ENCODE measurements at places on chromosomes 16 and 17.

DNA sequence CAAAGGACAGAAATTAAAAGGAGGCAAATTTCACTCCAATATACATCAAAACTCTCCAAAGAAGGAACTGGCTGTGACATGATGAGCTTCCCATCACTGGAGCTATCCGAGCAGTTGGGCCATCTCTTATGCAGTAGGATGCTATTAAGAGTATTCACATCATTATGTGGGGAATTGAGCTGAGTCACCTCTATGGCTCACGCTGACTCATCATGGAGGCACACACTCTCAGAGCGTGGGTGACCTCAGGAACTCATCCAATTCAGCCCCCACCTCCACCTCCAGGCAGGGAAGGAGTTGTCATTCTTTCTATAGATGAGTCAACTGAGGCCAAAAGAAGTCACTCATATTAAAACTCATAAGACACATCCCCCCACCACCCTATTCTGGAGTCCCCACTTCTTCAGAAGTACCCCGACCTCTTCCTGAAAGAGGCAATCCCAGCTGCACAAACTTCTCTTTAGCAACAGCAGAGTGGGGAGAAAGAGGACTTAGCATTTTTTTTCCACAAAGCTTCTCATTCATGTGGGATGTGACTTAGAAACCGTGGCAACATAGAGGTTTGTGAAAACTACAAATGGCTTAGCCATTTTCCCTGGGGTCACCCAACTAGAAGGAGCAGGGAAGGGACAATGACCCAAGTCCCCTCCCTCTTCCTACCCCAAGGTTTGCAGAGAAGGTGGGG, 32.5 kb downstream of the ABCC12 start:
- DNase-seq, result peak; percentile 98

GRCh38 chr17:17924131-17924856, 47.9 kb downstream of the TOM1L2 start:
- no peak for DNase-seq

DNA sequence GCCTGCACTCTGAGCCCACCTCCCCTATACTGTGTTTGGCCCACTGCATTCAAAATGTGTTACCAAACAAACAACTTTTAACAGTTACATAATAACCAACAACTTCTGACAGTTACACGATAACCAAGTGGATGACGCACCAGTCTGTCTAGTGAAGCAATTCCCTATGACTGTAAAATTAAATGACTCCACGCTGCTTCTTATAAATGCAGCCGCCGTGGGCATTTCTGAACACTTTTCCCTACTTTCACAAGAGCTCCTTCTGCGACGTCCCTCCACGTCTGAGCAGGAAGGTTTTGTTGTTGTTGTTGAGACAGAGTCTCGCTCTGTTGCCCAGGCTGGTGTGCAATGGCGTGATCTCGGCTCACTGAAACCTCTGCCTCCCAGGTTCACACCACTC, 27.6 kb downstream of the ZNF276 start:
- DNase-seq, result no peak

- no peak for DNase-seq
Measured at GRCh38 chr17:75153780-75154194, 525 bp downstream of the JPT1 start.

DNA sequence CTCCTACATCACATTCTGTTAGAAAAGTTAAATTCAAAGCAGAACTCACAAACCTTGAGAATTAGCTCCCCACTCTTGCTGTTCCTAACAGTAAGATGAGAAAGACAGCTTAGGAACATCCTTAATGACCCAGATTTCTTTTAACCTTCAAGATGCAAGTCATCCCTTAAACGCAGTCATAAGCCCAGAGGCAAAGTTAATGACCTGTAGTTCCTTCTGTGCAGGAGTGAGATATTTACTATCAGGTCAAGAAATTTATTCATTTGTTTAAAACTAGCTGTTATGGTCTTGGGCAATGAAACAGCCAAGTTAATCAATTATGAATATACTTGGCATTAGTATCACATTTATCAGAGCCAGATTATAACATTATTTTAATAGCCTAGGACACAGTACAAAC, 37.1 kb downstream of the NXPH3 start:
- DNase-seq, result no peak

DNA sequence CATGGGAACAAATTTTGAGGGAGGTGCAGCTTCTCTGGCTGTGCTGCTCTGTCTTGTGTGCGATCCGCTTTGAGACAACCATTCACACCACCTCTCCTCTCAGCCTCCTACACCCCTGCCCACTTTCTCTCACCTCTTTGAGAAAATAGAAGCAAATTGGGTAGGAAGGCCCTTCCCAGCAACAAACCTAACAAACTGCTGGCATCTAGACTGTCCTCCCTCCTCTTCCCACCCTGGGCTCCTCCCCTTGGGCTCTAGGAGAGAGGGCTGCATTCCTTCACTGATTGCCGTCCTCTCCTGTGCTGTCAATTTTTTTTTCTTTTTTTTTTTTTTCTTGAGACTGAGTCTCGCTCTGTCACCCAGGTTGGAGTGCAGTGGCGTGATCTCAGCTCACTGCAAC, 13.5 kb downstream of the CDIPT start:
- no peak for DNase-seq

DNA sequence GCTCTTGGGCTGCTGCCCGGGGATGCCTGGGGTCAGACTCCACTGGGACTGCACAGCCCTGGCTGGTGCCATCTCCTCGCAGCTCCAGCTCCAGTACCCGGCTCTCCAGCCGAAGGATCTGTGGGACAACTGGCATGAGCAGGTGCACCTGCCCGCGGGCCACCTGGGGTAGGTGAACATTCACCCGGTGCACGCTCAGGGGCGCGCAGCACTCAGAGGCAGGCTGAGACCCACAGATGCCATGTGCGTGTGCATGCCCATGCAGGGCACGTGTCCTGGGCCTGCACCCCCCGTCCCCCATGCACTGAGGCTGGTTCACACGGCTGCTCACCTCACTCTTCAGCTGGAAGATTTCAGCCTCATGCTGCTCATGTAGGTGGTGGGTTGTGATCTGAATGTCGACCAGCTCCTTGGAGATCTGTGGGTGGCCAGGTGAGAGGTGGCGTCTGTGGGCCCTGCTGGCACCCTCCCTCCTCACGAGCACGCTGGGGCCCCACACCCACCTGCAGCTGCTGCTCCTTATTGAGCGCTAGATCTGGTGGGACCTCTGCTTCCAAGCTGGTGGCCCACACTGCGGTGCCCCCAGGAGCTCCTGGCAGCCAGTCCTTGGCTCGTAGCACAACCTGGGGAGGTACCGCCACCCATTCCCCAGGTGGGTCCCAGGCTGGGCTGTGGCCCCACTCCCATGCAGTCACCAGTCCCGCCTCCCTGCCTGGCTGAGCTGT, 618 bp downstream of the CCDC78 start:
- DNase-seq, result no peak

- DNase-seq, result no peak
Measured at GRCh38 chr16:2777903-2778629, 986 bp upstream of the ELOB start.
